ENCODE measurements at places on chromosomes 5 and 9.
A peak's percentile ranks its signal among the peaks of the same experiment; 100 is the strongest.

DNA sequence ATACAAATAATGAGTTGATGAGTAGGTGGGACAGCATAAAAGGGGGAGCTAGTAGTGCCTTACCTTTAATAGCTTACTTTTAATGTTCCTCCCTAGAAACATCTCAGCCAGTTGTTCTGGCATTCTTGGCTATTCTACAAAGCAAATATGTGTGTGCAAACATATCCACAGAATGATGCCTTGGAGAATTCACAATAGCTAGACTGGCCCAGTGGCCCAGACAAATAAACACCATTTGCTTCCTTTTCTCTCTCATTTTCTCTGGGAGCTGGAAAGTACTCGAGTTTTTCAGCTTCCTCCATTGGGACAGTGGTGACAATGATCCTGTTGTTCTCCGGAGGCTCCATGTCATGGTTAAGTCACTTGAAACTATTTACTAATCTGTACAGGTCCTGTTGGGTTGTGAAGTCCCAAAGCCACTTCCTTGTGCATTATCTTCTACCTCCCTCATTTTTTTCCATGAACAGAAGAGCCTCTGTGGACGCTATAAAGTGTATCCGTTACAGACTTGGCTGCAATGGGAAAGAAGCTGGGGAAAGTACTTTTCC, 122.9 kb downstream of the DMAC1 start:
- DNase-seq: no peak

- DNase-seq: no peak
Observed at GRCh38 chr5:168039566-168040248, 251.7 kb upstream of the WWC1 start.

DNA sequence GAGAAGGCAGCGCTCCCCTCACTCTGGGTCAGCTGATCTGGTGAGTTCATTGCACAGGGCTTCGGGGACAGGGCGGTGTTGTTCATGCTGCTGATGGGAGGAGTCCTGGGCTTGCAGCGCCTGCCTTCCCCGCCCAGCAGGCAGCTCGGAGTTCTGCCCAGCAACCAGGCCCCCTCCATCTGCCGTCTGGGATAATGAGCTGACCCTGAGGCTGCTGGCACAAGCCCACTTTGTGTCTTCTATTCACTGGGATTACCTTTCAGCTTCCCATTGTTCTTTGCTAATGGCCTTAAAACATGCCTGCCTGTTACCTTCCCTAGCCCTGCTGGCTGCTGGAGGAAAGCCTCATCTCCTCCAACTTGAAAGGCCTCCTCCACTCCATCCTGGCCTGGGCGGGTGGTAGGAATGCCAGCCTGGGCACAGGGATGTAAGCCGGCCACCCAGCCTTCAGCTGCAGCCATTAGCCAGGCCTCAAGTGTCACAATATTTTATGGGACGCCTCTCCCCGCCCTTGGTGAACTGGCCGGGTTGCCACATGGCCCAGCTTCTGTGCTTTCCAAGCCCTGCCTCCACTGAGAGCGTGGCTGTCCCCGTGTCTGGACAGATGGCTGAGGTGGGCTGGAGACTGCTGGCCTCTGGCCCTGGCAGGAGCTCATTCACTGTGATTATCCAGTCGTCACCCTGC, 70.4 kb downstream of the GADD45G start:
- no peak for DNase-seq

DNA sequence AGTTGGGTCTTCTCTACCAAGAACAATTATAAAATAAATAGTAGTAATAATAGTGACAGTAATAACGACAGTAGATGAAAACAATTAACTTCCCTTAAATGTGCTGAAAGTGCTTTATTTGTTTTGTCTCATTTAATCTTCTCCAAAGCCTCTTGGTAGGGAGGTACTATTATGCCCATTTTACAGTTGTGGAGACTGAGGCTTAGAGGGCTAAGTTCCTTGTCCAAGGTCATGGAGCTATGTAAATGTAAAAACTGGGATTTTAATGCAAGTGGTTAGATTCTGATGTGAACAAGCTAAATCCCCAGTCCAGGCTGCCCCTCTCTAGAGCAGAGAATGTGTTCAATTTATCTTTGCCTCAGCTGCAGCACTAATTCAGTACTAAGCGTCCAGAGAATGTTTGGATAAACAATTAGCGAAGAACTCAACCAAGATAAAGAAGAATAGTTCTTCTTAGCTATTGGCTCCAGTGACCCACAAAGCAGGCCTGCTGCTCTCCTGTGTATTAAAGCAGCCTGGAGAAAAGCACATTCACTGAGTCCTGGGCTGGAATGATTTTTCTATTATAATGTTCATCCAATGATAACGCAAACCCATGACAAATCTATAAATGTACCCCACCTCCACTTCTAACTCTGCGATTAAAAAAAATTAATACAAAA, 68.8 kb downstream of the NPR3 start:
- DNase-seq: no peak

GRCh38 chr5:105840800-105841199, 1829.9 kb downstream of the EFNA5 start:
- DNase-seq: no peak

DNA sequence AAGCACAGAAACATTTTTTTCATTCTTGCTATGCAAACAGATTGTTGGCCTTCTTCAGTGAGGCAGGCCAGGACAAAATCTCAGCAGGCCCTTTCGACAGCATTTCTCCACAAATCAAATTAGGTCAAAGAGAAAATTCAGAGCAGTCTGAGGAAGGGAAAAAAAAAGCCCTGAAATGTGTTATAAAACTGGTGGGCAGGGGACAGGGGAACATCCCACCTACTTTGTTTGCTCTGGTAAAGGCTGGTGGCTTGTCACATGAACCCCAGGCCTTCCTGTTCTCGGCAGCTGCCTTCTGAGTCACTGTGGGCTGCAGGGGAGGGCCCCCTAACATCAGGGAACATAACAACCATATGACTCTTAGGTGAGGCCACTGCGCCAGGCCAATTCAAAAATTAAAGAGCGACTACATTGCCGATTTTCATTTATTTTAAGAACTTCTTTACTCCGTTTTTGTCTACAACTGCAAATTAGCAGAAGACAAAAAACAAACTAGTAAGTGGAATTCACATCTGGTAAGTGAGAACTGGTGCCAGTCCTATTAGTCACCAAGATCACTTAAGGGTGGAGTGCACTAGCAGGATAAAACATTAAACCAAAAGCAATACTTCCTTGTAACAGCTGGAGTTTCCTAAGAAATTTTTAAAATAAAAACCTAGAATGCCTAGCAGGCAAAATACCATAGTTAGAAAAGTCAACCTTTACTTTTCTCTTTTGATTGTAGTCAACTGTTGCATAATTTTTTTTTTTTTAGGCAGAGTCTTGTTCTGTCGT, 46.2 kb upstream of the DENND4C start:
- no peak for DNase-seq

GRCh38 chr9:121551985-121552753, 52.5 kb upstream of the GGTA1 start:
- DNase-seq: no peak

DNA sequence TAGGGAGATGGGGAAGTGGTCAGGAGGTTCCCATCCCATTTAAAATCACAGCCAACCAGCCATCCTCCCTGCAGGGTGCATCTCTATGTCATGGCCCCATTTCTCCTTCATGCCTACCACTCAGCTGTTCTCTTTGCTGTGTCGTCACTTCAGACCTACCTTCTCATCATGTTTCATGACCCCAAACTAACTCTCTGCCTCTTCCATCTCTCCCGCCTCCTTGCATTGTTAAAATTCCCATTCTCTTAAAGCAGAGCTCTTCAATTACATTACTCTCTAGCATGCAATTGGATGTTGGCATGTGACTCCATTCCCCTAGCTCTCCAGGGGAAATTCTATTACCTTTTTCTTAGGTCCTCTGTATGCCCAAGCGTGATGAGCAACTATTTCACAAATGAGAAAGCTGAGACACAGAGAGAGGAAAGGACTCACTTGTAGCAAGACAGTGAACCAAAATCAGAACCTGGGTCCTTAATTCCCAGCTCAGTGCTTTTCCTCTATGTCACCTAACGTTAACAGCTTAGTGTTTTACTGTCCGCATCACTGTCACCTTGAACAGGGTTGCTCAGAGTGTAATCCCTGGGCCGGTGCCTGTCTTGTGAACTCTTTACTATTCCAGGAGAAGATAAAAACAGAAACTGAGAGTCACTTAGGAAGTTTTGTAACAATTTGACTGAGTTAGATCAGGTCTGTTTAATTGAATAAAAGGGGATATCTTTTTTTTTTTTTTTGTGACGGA, 28.1 kb downstream of the PDE6A start:
- no peak for DNase-seq

GRCh38 chr9:77020413-77021290, 1.2 kb downstream of the FOXB2 start:
- DNase-seq: no peak

GRCh38 chr5:74042559-74042958, 416.6 kb downstream of the ARHGEF28 start:
- no peak for DNase-seq

DNA sequence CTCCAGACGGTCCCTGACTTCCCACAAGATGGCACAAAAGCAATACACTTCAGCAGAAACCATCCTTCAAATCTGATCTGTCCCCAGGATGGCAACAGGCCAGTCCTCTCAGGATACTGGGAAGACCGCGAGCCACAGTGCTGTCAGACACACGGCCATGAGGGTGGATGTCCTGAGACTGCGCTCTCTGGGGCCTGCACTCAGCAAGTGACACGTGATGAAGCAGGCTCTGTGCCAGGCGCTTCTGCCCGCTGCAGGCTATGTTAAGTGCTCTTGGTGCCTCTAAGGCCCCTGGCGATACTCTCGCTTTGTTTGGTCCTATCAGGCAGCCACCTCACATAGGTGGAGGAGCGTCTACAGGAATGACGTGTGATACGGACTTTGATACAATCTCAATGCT, 7.1 kb downstream of the BRD9 start:
- DNase-seq: no peak

DNA sequence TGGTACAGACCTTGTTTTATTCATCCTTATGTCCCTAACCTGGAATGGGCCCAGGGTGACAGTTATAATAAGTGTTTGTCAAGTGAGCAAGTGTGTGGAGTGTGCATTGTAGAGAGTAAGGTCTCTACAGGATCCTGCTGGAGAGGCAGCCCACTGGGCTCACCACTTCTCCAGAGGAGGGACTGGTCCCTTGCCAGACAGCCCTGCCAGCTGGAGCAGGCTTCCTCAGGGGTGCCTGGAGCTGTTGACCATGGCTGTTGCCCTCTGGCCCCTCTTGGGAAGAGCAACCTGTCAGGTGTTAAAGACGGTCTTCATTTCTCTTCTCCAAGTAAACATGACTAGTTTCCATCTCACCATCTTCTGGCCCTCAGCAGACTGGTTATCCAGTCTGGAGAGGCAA, 20.0 kb downstream of the IRF1 start:
- DNase-seq: no peak

DNA sequence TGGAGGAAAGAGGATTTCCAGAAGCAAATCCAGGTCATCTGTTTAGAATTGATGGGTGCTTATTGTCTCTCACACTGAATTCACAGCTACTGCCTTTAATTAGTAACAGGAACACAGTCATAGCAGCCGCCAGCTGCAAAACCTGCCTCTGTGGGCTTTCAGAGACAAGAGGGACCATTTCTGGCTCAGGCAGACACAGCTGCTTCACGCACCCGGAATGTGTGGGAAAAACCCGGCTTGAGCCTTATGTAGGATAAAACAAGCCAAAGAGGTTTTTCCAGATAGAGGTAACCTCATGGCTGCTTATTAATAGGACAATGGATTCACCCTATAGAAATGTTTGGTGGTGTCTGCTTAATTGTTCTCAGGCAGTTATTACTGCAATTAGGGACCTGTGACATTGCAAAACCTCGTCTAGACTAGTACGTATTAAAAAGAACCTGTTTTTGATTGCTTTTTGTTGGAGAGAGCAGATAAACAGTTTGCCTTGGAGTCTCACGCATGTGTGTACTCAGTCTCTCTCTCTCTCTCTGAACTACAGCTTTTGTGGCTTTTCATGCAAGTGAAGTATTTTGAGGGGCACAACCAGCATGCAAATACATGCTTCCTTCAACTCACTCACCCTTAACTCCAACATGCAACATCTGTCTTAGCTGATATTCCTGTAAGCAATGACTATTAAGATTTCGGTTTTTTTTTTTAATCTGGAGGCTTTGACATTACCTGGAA, 302.7 kb downstream of the PLK2 start:
- no peak for DNase-seq

- DNase-seq: no peak
Observed at GRCh38 chr9:72649127-72649442, 127.7 kb downstream of the TMC1 start.

GRCh38 chr9:5624655-5625054, 4.3 kb upstream of the RIC1 start:
- DNase-seq: no peak

GRCh38 chr9:127161081-127161624, 38.7 kb upstream of the ANGPTL2 start:
- DNase-seq: no peak

- no peak for DNase-seq
Observed at GRCh38 chr5:131264451-131265099, 722 bp downstream of the CDC42SE2 start.

- DNase-seq: no peak
Observed at GRCh38 chr9:16031971-16032370, 479.1 kb downstream of the CCDC171 start.

GRCh38 chr5:167861129-167861927, 430.1 kb upstream of the WWC1 start:
- DNase-seq: no peak

DNA sequence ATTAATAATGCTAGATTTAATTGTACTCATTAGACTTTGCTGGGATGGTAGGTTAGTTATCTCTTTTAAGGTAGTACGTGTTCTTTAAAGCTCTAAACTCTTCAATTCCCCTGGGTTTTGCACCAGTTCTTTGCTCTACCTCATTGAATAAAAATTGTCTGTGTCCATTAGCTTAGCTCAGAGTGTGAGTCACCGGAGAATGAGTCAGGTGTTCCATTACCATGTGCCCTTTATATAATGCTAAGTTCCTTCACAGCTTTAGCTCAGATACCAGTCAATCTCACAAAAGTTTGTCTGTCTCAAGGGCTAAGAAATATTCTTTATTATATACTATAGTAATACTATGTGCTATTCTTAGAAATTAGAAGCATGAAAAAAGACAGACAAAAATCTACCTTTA, 339.4 kb downstream of the PRELID2 start:
- no peak for DNase-seq

GRCh38 chr9:96113032-96113431, 188.9 kb downstream of the HSD17B3 start:
- no peak for DNase-seq

DNA sequence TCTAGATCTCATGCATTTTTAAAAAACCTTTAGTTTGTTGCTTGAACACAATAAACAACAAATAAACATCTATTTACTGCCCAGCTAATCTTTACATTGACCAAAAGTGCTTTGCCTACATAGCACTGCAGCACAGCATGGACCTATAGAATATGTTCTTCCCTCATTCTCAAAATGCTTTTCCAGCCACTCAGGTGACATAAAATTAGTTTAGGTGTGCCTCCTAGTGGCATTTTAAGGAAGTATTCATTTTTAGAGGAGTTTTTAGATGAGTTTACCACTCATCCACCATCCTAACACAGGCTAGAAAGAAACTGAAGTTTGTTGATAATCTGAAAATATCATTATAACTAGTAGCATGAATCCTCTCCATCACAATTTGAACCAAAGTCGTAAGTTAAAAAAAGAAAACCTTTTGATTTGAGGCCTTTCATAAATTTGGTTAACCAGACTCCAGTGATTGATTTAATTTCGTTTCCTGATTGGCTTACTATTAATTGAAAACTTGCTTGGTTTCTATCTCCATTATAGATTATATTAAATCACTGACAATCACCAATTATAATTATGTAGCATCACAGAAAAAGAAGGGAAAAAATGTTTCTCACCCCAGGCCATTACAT, 12.6 kb downstream of the PLGRKT start:
- DNase-seq: peak; percentile 49
